Fibroblast of mammary gland (primary cell): ENCODE measurements at places on chromosomes 16 and 17.

DNA sequence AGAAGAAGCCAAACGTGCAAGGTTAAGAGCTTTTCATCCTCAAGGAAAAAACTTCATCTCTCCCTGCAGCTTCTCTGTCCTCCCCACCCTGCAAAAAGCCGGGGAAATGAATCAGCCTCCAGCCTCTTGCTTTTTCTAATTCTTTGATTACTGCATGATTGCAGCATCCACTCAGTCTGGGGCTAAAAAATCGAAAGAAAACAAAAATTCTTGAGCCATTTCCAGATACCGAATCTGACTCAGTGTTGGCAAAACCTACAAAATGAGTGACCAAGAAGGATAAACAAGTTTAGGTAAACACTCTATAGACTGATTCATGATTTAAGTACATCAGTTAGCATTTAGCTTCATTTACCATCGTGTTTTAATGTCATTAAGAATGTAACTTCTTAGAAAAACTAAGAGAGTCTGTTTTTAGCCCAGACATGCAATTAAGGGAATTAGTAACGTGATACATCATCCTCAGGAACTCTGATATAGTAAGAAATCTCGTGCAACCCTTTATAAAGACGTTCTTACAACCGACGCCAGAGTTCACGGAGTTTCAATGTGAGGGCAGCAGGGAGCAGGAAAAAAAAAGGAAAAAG is 287.3 kb upstream of the FOXF1 start:
- DNase-seq: peak; percentile 93

DNA sequence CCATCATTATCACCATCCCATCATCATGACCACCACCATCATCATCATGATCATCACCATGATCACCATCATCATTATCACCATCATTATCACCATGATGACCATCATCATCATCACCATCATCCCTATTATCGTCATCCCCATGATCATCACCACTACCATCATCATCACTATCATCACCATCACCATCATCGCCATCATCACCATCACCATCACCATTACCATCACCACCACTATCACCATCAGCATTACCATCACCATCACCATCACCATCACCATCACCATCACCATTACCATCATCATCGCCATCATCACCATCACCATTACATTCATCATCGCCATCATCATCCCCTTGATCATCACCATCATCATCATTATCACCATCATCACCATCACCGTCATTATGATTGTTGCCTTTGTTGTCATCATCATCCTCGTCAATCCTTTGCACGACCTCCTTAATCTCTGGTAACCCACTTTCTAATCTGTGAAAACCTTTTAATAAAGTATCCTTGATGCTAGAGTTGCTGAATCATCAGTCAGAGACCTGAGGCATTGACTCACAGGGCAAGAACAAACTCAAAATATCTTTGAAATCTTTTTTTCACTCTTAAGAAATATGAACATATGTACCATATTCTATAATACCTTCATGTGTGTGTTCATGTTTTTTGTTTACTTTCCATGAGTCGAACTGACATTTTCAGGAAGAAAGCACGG is 116.3 kb upstream of the FOXF1 start:
- no peak for DNase-seq

GRCh38 chr16:27305839-27306442 is 7.8 kb upstream of the IL4R start:
- DNase-seq: no peak

- DNase-seq: no peak
Observed at GRCh38 chr16:31201582-31202413, 762 bp downstream of the PYCARD start.

GRCh38 chr17:14815079-14815478 is 450.0 kb downstream of the PMP22 start:
- peak; percentile 69 for DNase-seq

DNA sequence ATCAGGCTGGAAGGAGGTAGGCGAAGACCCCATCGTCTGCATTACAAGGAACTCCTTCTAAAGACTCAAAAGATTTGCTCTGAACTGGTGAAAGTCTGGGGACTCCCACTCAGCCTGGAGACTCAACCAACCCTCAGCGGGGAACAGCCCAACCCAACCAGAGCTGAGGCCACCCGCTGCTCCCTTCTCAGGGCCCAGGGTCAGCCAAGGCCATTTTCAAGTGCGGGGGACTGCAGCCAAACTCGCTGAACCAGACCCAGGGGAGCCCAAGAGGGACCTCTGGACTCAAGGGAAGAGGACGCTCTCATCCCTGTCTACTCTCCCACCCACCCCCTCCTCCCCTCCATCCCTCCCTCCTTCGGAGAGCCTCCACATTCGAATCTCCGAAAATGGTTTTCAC is 24.1 kb downstream of the XYLT1 start:
- no peak for DNase-seq

GRCh38 chr17:13374203-13375143 is 227.3 kb downstream of the HS3ST3A1 start:
- no peak for DNase-seq

GRCh38 chr17:80926591-80927250 is 64.9 kb upstream of the CHMP6 start:
- no peak for DNase-seq

DNA sequence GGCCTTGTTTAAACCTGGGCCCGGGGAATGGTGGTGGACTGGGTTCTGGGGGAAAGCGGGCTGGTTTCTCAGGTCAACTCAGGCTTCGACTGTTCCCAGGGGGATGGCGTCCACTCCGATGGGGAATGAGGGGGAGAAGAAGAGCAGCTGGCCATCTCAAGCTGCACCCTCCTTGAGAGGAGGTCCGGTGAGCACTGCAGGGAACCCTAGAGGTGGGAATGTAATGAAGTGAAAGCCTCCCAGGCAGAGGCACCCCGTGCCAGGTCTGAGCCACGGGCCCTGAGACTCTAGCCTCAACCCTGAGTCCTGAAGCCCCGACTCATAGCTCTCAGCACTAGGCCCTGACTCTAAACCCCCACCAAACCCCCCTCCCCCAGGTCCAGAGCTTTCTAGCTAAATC is 1.2 kb upstream of the CDIPT start:
- DNase-seq: no peak

- DNase-seq: no peak
Observed at GRCh38 chr17:75535119-75535537, 9.6 kb downstream of the LLGL2 start.

DNA sequence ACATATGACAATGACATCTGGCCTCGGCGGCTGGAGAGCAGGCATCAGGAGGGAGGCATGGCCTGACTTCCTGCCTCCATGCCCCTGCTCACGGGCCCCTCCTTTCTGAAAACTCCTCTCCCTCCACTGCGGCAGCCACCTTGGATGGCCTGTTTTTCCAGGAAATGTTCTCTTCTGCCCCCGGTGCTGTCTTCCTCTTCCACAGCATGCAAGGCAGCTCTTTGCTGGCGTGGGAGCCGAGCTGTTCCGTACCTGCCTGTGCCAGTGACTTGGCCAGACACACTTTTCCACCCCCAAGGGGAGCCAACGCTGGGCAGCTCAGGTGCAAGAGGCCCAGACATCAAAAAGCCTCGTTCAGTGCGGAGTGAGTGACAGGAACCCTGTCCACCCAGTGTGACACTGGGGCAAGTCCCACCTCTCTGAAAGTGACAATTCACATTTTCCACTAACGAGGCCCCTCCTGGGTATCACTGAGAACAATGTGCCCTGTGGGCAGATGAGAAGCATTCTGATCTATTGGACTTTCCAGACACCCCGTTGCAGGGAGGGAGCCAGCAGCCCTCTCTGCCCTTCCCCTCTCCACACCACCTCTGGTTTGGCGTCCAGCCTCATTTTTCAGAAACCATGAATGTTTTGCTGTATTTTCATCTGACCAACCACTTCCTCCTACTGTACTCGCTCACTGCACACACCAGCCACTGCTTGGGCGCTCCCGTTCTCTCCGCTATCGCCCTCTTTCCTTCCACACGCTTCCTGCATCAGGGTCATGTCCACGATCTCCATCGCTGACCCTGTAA is 31.2 kb downstream of the NSMCE1 start:
- DNase-seq: no peak

DNA sequence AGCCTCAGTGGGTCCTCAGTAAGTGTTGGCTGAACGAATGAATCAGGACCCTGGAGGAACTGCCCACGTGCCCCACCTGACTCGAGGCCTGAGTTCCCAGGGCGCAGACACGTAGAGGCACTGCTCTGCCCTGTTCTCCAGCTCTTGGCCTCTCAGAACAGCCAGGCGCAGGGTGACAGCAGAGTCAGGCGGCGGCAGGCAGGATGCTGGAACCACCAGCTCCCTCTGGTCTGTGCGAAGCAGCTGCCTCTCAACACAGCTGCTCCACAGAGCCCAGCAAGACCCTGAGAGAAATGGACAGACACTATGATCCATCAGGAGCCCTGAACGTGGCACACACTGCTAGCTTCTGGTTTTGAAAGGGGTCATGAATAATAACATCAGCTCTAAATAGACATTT is 53.1 kb upstream of the BCO1 start:
- no peak for DNase-seq

GRCh38 chr17:51354936-51355335 is 94.6 kb downstream of the UTP18 start:
- DNase-seq: no peak

GRCh38 chr17:15350777-15351477 is 9.5 kb upstream of the TEKT3 start:
- no peak for DNase-seq

DNA sequence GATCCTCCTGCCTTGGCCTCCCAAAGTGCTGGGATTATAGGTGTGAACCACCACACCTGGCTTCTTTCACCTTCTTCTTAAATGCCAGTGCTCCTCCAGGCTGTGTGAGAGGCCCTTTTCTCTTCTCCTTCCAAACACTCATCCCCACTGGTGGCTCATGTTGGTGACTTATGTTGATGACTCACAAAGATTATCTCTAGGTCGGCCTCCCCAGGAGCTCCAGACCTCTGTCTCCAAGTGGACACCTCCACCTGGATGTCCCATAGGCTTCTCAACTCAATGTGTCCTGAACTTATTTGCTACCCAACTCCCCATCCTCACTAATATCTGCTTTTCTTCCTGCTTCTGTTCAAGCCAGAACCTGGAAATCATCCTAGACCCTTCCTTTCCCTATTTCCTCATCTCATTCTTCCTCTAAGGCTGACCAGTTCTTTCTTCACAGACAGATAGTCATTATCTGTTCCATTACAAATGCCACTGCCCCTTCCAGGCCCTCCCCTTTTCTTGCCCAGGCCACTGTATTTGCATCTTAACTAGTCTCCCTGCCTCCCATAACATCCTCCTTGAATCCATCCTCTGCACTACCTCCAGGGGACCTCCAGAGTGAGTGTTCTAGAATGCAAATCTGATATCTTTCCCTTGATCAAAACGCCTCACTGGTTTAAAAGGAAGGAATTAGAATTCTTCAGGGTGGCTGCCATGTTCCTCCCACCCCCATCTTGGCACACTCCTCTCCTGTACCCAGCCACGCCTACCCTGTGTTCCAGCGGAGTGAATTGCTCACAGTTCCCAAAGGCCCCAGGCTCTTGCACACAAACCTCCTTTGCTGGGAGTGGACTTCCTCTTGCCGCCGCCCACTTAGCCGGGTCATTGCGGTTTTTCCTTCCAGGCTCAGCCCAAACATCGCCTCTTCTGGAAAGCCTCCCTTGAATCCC is 34.8 kb upstream of the FBXO47 start:
- peak; percentile 95 for DNase-seq

- DNase-seq: no peak
Observed at GRCh38 chr17:17672453-17673368, 8.5 kb upstream of the RAI1 start.

GRCh38 chr17:12438813-12439586 is 226.7 kb upstream of the MYOCD start:
- DNase-seq: no peak

DNA sequence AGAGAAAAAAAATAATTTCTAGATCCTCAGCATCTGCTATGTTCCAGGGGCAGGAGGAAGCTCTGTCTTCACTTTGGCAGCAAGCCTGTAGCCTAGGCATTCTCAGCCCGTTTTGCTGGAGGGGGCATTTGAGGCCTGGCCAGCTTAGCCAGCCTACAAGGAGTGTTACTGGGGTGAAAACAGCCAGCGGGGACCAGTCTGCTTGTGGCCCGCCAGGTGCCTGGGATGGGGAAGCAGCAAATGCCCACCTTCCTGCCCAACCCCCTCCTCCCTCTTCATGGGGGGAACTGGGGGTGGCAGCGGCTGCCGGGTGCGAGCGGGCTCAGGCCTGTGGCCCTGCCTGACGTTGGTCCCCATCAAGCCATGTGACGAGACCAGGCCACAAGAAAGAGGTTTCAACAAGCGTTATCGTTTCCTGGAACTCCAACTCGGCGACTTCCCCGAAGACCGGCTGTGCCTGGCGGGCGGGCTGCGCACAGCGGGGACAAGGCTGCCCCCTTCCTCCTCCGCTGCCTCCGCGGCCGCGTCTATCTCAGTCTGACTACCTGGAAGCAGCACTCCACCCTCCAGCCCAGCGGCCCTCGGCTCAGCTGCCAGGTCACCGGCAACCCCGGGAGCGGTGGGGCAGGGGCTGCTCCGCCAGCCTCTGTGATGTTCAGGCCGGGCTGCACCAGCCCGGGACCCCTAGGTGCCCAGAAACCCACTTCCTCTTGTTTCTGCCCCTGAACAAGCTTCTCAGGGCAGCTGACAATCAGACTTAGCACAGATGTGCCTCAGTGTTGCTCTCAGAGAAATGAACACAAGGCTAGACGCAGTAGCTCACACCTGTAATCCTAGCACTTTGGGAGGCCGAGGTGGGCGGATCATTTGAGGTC is 22.9 kb downstream of the SOCS1 start:
- no peak for DNase-seq

- no peak for DNase-seq
Observed at GRCh38 chr16:87713451-87714229, 52.1 kb downstream of the KLHDC4 start.

DNA sequence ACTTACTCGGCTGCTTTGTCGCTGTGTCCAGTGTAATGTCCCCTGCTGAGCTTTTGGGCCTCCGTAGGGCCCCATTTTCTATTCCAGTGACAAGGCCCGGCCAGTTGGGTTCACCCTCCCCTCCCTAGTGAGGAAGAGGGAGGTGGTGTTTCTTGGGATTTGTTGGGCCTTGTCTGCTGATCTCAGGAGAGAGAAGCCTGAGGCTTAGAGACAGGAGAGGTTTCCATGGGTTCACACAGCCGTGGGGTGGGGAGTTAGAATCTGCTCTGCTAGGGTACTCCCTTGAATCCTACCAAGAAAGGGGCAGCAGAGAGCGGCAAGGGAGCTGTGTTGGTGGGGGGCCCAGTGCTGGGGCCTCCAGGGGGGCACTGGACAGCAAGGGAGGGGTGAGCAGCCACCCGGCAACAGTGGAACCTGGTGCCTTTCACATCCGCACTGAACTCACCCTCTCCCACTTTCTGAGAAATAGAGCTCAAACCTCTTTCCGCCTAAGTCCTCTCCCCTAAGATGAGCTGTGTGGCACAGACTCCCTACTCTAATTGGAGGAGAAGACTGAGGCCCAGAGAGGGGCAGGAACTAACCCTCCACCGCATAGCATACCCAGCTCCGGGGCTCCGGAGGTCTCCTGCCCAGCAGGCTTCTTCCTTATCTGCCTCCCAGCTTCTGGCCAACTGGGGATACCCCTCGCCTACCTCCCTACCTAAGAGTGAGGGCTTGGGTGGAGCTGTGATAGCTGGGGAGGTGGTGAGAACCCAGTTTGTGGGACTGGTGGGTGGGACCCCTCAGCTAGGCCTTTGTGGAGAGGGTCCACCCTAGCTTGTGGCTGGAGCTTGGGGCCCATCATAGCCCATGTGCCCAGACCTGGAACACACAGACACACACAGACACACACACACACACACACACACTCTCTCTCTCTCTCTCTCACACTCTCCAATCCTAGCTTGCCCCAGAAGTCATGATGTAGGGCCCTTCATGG is 6.8 kb downstream of the TBKBP1 start:
- no peak for DNase-seq

GRCh38 chr17:3885271-3885670 is 7.6 kb downstream of the CAMKK1 start:
- no peak for DNase-seq
